ENCODE measurements at places on chromosomes 12 and 14. TPM values are rescaled to one million over a fixed set of nuclear protein-coding genes. Genes with fewer than 3 reads are reported as not detected.

TMEM132C gene
- total RNA-seq: 0.48 TPM

DNA sequence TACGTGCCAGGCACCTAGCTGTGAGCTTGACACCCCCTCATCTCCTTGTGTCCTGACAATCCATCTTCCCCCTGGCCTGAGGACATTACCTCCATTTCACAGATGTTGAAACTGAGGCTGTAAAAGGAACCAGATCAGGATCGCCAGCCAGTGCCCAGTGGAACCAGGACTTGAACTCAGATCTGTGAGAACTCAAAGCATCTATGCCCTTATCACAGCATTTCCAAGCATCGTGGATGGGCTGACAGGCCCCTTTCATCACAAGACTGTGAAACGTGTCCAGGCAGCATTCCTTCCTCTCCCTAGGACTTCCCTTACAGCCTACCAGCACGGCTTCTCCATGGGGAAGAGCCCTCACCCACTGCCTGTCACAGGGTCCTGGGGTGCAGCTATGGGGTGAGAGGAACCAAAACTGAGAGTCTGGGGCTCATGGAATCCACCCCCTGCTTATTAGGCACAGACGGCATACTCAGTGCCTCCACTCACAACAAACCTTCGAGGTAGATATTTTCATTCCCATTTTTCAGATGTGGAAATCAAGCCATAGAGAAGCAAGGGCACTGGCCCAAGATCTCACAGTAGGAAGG is 26.9 kb downstream of the CMKLR1 start:
- DNase-seq: no peak

- no peak for DNase-seq
Observed at GRCh38 chr12:116565963-116566362, 6.8 kb downstream of the MAP1LC3B2 start.

DNA sequence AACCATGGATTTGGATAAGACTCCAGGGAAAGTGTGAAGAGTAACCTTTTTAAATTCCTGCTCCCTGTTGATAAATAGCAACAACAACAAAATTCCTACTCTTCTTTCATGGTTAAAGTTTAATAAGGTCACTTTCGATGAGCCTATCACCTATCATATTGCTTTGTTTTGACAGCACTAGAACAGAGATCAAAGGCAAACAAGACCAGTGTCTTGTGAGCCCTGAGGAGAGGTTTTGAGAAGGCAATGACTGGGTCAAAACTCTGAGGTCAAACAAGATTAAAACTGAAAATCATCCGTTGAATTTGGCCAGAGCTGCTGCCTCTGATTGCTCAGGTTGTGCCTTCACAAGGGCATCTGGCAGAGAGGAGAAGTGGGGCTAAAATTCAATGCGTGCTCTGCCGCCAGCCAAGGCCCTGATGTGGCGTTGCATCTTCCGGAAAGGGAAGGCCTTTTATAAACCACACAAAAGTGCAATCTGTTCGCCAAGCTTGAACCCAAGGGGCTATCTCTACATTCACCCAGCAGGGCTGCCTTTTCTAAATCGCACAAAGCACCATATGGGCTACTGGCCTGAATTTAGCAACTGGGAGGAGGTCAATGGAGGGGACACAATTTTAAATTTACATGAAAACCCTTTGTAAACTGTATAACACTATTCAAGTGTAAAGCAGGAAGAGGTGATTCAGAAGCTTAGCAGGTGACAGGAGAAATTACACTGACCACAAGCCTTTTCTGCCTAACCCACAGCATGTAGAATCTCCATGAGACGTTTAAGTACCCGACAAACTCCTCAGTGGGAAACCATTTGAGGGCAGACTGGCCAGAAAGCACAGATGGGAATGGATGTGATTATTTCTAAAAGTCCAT is 140.8 kb downstream of the DAD1 start:
- DNase-seq: peak; percentile 48

LAG3 gene
- not detected for total RNA-seq

DNA sequence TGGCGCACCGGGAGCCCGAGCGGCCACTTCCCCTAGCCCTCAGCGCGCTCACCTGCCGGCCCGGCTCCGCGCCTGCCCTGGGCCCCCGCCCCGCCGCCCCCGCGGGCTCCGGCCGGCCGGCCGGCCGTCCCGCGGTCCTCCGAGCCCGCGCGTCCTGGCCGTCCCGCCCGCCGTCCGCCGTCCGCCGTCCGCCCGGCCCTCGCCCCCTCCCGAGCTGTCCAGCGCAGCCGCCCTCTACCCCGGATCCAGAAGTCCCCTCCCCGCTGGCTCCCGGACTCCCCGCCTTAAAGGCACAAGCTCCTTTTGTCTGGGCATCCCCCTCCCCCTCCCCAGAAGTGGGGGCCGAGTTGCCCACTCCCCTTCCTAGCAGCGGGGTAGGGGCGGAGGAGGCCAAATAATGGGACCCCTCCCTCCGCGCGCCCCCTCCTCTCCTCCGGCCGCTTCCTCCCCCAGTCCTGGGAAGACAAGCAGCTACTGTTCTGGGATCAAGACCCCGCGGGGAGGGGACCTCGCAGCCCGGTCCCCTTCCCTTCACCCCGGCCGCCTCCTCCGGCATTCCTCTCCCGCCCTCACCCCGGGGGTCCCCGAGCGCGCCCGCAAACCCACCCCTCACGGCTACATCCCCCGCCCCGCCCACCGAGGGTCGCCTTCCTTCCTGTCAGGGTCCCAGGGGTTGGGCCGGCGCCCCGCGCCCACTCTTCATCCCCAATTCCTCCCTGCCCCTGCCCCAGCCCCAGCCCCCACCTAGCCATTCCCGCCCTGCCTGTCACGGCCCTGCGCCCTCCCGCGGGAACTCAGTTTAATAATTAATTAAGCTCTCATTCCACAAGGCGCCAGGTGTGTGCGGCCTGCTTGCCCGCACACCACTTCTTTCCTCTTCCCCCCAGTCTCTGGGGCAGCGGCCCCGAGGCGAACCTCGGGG is at the start of gene ADCY6:
TSS of gene ADCY6 (minus strand) at position 236 of the 922 bp plus-strand sequence. CDS start 5,655 bp downstream, outside the sequence.
- no peak for DNase-seq

KERA gene
- total RNA-seq: not detected

SAMD4A gene
- 14.5 TPM for total RNA-seq

GRCh38 chr12:30926243-30927221 is at the start of gene TSPAN11:
Gene TSPAN11, plus strand, starts transcription at chr12:30926748. Its CDS starts 27,244 bp downstream, at chr12:30953992.
- no peak for DNase-seq

DNA sequence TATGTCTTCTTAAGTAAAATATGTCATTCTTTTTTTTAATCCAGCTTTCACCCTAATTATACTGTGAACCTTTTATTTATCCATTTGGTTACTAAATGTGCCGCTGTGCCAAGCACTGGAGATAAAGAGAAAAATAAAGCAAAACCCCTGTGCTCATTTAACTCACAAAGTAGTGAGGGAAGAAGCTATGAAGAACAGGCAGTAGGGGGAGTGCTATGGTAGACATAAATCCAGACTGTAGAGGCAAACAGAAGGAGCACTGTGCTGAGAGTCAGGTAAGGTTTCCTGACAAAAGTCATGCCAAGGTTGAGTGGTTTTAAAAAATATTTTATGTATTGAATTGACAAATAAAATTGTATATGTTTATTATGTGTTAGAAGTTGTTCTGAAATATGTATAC is 188.5 kb upstream of the SYT10 start:
- no peak for DNase-seq
